Foreskin fibroblast (primary cell): ENCODE measurements at places on chromosomes 6 and 20.

- no peak for DNase-seq
These were observed 26.7 kb upstream of the TTPAL start for GRCh38 chr20:44448753-44449546.

DNA sequence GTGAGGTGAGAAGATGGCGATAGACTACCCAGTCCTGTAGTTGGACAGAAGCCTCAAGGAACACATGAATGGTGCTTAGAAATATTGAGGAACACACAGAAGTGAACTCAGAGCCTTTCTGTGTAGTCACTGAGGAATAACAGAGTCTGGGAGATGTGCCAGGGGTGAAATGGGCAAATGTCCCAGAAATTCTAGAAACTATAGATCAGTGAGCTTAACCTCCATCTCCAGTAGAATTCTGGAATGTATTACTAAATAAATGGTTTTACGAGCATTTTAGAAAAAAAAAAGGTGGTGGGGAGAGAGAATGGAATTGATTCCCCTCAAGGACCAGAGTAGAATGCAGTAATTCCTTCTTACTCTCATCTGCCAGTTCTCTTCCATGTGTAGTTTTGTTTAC lies 380.0 kb downstream of the LMBRD1 start:
- peak; percentile 1 for DNase-seq

- DNase-seq, result peak; percentile 50
These were observed 131.9 kb upstream of the BTN3A2 start for GRCh38 chr6:26232940-26233648.

DNA sequence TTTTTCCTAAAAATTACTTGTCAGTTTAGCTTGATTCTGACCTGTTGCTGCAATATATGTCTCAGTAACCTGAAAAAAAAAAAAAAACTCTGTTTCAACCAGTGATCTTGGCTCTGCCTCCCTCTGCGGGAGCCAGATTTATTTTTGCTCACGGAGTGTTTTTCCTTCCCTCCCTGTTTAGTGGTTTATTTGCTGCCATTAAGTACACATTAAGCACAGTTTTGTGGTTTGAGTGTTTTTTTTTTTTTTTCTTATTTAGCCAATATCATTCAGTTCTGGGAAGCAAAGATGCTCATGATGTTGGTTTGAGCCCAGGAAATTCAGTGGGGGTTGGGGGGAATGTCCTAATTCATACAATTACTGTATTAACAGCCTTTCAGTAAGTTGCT lies 110.1 kb upstream of the GPR6 start:
- peak; percentile 41 for DNase-seq

DNA sequence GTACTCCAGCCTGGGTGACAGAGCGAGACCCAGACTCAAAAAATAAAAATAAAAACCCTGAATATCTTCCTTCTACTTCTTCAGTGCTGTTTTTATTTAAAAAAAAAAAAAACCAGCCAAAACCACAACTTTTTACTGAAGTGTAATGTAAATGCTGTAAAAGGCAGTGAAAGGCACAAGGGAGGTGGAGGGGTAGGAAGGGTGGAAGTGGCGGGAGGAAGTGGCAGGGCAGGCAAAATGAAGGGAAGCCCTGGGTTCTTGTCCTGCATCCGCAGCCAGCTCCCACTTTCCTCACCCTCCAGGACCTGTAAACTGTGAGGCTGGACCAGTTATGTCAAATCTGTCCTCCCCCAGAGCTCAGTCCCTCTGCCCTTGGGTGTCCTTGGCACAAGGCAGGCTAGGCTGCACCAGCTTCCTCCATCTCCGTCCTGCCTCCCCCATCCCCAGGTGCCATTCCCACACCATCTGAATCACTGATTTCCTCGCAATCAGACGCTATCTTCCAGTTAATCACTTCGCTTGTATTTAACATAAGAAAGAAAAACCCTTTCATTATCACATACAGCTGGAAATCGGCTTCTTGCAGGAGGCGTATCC lies 13.7 kb upstream of the PANK2 start:
- DNase-seq, result no peak

GRCh38 chr6:166442131-166442685 lies 59.5 kb upstream of the MPC1 start:
- no peak for DNase-seq

DNA sequence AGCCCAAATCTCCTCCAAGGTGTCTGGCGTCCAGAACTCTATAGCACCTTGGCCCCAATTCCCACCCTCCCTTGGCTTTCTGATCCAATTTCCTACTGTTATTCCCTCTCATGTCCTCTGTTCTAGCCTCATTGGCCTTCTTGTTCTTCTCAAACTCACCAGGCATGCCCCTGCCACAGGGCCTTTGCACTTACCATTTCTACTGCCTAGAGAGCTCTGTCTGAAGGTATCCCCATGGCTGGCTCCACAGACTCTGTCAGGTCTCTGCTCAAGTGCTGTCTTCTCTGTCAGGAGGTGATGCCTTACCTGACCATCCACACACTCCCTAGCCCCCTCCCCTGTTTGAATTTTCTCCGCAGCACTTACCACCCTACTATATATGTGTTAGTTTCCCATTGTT lies 5.6 kb upstream of the BMP6 start:
- no peak for DNase-seq
